ENCODE measurements at places on chromosomes 6 and 20.

DNA sequence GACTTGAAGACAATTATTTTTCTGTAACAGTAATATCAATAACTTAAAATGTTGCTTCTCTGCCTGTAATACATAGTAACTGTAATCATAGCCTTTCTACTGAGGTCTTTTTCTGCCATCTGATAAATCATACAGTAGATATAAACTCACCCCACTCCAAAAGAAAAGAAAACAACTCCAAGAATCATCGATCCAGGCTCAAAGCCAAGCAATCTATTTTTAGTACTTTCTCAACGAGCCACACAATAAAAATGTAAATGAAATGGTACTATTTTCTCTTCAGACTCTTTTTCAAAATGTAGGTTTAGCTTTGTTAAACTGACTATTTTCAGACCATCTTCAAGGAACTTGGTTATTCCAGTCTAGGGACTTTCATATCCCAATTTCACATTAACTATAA, 493.3 kb downstream of the ADGRB3 start:
- no peak for DNase-seq

DNA sequence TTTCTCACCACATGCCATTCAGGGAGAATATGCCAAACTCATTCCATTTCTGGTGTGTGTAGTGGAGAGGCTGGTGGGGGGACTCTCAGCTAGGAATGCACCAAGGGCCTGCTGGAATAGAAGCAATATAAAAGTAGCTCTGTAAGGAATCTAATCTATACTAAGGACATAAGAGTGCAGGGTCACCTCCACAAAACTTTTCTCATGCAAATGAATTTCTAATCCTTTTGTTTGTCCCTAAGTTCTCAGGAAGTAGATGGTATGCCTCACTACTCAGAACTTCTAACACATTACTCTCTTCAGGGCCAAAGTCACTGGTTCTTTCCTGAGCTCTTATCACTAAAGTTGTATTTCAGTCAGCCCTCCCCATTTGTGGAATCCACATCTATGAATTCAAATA, 427.2 kb downstream of the C6orf118 start:
- no peak for DNase-seq

DNA sequence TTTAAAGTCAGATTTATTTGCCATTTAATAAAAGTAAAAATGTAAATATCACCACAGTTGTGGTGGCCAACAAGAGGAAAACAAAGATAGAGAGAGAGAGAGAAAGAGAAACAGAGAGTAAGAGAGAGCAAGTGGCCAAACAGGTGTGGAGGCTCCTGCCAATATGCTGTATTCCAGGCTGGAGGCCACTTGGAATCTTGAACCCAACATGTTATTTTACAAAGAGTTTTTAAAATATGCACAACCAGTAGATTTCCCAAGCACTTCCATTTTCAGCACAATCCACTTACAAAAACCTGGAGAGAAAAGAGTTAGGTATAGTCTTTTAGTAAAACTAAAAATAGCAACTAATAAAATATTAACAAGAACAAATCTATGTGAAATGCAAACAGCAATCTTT, 1323.1 kb upstream of the CITED2 start:
- no peak for DNase-seq

GRCh38 chr6:82080767-82081166, 166.8 kb downstream of the IBTK start:
- DNase-seq: no peak

- DNase-seq: no peak
Measured at GRCh38 chr6:161701056-161701455, 427.2 kb upstream of the AGPAT4 start.

DNA sequence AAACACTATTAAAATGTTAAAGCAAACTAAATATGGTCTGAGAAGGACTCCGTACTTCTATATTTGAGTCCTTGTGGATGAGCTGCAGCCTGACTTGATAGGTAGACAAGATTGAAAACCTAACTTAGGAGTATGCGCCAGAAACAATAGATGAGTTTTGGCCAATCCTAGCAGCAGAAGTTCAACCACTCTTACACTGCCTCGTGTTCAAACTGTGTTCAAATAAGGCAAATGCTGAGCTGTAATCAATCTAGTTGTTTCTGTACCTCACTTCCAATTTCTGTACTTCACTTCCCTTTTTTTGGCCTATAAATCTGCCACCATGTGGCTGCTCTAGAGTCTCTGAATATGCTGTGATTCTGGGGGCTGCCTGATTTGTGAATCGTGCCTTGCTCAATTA, 13.2 kb upstream of the SERINC1 start:
- no peak for DNase-seq

DNA sequence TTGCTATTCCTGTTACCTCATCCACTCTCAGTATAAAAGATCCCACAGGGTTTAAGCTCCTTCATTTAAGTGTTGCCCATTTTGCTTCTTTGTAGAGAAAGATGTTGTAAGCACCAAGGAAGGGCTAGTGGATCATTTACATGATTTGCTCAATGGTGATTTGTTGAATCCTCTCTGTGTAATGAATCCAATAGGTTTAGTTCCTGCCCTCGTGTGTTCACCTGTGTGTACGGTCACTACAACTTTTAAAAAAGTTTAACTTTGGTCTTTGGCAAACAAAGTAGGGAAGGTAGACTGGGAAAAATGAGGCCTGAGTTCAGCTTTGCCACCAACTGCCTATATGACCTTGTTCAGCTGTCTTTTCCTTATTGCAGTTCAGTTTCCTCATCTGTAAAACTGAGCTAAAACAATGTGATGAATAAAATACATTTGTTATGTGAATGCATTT, 51.5 kb downstream of the DHX35 start:
- DNase-seq: no peak

DNA sequence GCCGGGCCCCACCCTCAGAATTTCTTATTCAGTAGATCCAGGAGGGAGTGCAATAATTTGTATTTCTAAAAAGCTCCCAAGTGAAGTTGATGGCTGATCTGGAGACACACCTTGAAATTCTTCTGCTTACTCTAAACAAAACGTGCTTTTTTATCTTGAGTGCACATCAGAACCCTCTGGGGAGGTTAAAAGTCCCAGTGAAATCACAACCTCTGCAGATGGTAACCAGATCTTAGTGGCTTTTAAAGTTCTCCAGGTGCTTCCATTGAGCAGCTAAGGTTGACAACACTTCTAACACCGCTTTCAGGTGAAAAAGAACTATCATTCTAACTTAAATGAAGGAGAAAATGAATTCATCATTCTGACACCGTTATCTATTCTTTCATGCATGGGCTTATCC, 45.6 kb upstream of the ESR1 start:
- DNase-seq: no peak

DNA sequence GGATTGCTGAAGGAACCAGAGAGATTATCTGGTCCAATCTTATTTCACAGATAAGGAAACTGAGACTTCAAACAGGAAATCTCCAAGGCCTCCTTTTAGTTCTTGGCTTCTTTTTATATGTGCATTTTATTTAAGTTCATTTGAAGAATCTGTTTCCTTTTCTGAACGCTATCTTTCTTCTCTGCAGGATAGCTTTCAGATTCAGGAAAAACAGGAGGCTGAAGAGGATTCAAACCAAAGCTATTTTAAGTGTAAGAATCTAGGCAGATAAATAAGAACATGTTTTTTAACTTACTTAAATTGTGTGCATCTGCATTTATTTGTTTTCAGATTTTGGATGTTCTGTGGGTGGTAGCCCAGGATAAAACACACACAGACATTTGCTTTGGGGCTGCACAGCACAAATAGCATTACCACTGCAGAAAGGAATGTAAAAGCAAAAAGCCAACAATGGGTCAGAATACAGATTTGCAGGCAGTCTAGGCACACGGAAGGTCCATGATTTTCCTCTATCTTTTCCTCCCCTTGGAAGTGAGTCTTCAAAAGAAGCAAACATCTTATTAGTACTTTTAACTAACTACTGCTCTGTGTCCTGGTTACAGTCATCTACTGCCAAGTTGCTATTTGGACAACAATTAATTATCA, 188.8 kb upstream of the TBX18 start:
- DNase-seq: no peak

DNA sequence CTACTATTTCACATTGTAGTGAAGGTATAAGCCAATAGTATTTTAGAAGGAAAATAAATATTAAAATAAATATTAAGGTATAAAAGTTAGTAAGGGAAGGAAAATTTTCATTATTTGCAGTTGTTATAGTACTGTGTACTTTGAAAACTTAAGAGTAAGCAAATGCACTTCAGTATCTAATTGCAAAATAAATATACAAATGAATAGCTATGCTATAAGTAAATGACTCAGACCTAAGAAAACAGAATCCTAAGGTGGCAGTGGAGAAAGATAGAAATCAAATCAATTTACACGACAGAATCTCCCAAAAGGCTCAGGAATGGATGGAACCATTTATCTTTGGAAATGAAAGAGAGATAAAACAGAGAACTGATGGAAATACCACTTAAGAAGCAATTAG, 24.7 kb upstream of the UBR2 start:
- DNase-seq: no peak

DNA sequence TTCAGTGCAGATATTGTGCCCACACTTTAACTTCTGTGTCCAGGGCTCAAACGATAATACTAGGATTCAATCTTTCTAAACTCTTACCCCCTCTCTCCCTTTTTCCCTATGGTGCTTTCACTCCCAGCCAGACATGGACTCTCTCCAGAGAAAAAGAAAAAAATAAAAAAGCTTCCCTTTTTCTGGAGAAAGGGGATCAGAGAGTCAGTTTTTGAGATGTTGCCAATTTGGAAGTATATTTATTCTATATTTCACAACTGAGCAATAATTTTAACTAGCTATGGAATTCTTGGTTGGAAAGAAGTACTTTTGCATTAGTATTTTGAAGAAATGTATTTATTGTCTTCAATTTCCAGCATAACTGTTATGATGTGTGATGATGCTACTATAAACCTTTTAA, 72.2 kb upstream of the ZFP64 start:
- DNase-seq: no peak

DNA sequence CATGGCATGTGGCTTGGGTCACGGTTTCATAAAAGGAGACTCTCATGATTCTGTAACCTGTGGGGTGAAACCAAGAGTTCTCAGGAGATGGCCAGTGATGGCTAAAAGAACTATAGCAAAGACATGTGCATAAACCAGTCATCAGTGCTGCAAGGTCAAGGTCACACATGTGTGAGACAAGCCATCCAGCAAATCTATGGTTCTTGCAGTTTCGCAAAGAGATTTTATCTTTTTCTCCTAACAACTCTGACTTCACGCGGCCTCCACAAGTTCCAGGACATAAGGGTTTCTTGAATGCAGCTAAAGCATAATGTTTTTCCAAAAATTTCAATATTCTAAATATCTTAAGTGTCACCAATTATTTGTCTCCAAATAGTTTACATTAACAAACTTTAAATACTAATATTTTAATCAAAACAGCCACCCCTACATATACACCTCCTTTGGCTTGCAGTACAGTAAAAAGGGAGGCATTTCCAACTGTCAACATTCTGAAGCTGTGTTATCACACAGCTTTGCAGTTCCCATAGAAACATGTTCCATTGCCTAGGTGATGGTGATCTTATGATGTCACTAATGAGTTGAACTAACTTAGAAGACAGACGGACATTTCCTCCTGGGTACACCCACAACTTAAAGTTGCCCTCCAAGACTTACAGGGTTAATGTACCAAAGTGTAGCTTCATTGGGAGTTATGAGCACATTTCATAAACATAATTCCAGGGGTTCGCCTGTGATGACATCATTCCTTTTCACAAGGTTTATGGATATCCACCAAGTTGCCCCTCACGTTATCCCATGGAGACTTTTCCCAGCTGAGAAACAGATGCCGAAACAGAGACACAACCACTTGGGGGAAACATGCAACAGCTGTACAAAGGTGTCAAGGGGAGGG, 250.9 kb upstream of the PDE10A start:
- DNase-seq: no peak

- no peak for DNase-seq
Measured at GRCh38 chr20:38982291-38982690, 20.1 kb downstream of the DHX35 start.

DNA sequence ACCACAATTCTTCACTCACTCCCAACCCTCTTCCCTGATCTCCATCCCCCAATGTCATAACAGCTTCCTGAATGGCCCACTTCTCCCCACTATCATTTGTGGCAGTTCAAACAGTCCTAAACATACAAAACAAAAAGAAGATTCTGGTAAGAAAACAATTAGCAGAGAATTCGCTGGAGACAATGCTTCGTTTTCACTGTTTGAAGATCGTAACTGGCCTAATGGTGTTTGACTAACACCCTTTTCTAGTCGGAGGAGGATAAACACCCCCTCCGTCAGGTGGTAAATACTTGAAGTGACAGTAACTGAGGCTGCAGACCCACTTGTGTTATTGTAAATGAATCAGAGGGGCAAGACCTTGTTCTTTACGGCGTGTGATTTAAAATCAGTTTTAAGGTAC, 3.8 kb downstream of the EYA2 start:
- DNase-seq: no peak

Measured in esophagus muscularis mucosa (tissue), 4 donors.